ENCODE measurements at places on chromosomes 16 and 17. TPM values are rescaled to one million over a fixed set of nuclear protein-coding genes. Genes with fewer than 3 reads are reported as not detected.
A peak's percentile ranks its signal among the peaks of the same experiment; 100 is the strongest.

- no peak for DNase-seq
- no peak overlapping the region for H3K27ac ChIP-seq
- H3K4me1 ChIP-seq, result no peaks in the 10 kb centered on the region
- H3K36me3 ChIP-seq, result no peaks in the 10 kb centered on the region
- H3K4me3 ChIP-seq, result no peak overlapping the region
These were observed 3.7 kb upstream of the VAT1L start for GRCh38 chr16:77784441-77785372.

DNA sequence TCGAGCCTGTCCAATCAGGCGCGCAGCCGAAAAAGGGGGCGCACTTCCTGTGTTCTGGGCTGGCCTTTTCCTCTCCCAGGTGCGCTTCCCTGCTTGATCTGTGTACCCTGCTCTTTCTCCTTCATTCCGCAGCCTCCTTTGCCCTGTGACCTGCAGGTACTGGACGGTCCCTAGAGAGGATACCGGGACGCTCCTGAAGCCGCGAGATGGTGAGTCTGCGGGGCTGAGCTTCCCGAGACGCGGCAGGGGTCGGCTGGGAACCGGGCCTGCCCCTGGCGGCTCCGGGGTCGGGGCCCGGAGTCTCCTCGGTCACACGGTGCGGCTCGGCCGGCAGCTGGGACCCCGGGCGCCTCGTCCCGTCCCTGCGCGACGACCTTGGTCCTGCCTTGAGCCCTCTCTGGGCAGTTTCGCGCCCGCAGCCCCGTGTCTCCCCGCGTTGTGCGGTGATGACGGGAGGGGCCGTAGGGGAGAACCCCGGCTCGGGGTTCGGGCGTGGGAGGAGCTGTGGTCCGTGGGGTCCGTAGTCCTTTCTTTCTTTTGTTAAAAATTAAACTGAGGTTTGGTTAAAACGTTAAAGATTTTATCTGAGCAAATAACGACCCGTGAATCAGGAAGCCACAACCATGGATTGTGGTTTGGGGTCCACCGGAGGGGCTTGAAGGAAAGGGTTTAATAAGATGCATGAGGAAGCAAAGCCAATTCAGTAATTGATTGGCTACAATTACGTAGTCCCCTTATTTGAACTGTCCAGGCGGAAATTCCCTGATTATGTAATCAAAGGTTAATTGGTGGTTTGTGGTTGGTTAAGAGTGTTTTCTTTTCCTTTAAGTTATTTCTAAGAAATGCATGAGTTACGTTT is 172.8 kb upstream of the ZNF267 start:
- peaks cover 4% of the 10 kb centered on the region for H3K36me3 ChIP-seq
- H3K4me1 ChIP-seq, result peaks cover 10% of the 10 kb centered on the region
- peak overlapping the region; percentile 91 for H3K4me3 ChIP-seq
- H3K27ac ChIP-seq, result no peak overlapping the region

DNA sequence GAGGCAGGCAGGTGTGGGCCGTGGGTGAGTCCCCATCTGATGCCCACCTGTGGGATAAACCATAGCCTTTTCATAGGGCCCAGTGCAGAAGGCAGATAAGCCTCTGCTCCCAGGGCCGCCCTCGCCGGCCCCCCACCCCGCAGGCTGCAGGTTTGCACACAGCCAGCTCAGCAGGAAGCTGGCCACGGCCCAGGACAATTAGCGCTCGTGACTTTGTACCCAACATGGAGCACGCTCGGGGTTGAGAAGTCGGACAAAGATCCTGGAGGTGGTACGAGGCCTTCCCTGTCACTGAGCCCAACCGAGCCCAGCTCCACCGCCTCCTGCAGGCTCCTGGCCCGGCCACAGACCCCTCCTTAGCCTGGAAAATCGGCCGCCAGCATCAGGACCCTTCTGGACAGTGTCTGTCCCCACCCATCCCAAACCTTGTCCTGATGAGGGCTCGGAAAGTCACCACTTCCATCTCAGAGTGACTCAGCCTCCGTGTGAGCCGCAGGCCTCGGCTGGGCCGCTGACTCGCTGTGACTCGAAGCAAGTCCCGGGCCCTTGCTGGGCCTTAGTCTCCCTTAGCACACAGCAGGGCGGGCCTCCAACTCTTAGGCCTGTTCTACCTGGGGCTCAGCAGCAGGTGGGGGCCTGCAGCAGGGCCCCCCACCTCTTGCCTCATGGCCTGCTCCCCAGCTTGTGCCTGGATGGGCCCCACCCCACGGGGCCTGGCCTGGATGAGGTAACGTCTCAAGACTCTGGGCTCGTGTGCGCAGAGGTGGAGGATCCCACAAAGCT is 22.7 kb downstream of the FAM83G start:
- DNase-seq, result peak; percentile 66
- peak overlapping the region; percentile 30 for H3K27ac ChIP-seq
- peaks cover 12% of the 10 kb centered on the region for H3K4me1 ChIP-seq
- H3K36me3 ChIP-seq, result peaks cover 11% of the 10 kb centered on the region
- H3K4me3 ChIP-seq, result no peak overlapping the region
- no peaks in the 10 kb centered on the region for H3K27me3 ChIP-seq

GRCh38 chr16:87914812-87915211 is 21.5 kb downstream of the CA5A start:
- H3K36me3 ChIP-seq, result no peaks in the 10 kb centered on the region
- peaks cover 7% of the 10 kb centered on the region for H3K27me3 ChIP-seq
- no peaks in the 10 kb centered on the region for H3K4me1 ChIP-seq
- no peak for DNase-seq

DNA sequence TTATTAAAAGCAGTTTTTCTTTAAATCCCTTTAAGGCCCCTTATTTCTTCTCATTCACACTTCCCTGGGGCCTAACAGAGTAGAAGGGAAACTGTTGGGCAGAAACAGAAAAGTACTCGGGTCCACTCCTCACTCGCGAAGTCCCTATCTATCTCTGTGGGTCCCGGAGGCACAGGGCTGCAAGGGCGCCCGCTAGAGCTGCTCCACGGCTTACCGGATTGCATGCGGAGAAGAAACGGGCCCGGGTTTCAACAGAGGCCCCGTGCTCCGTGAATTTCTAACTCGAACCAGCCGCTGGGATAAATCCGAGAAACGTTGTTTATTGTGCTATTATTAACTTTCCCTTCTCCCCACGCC is 4.3 kb downstream of the CBLN1 start:
- H3K27ac ChIP-seq, result no peak overlapping the region
- H3K36me3 ChIP-seq, result no peaks in the 10 kb centered on the region
- no peak overlapping the region for H3K4me3 ChIP-seq
- H3K4me1 ChIP-seq, result no peaks in the 10 kb centered on the region
- DNase-seq, result no peak

DNA sequence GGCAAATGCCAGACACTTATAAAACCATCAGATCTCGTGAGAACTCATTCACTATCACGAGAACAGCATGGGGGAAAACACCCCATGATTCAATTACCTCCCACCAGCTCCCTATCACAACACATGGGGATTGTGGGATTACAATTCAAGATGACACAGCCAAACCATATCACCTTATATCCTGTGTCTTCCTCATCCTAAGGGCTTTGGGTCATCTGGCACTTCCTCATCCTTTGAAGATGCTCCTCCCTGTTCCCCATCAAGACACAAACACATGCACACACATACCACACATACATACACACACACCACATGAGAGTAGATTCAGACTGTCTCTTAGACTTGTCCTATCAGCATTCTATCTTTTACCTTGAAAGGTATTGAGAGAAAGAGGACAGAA is 2.8 kb upstream of the PMFBP1 start:
- DNase-seq, result no peak
- no peaks in the 10 kb centered on the region for H3K36me3 ChIP-seq
- H3K27ac ChIP-seq, result no peak overlapping the region
- peaks cover 48% of the 10 kb centered on the region for H3K27me3 ChIP-seq

Gene SHISA9
- total RNA-seq, result 64.5 TPM

DNA sequence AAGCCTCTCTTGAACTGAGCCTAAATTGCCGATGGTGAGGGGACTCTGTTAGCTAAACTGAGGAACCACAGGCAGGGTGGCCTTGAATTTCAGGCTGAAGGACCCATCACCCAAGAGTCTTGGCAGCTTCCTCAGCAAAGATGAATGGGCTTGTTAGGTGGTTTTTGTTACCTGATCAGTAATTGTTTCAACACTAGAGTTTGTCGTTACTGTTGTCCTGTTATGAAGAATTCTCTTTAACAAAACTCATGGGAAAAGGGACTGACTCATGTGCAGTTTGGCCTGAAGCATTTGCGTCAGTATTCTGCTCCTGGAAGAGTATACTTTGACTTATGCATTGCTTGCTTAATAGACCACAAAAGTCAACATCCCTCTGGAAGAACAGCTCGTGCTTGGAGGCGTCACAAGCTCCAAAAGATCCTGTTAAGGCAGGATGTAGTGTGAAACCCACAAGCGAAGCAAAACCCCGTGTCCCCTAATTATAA is 206.0 kb downstream of the IRX3 start:
- peak overlapping the region; percentile 92 for H3K27ac ChIP-seq
- H3K4me1 ChIP-seq, result peaks cover 63% of the 10 kb centered on the region
- DNase-seq, result peak; percentile 50
- no peaks in the 10 kb centered on the region for H3K36me3 ChIP-seq
- H3K27me3 ChIP-seq, result no peaks in the 10 kb centered on the region

DNA sequence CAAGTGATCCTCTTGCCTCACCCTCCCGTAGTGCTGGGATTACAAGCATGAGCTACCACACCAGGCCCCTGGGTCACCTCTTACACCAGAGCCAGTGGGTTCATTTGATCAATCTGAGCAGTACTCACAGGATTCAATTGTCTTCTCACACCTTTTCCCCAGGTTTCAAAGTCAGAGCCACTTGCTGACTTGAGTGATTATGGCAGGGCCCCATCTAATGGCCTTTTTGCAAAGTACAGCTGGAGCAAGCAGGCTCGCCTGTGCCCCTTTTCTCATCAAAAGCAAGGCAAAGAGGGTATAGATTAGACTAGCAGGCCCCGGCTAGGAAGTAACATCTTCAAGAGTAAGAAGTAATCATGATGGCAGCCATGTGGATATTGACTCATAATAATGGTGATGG is 114.8 kb upstream of the NOL11 start:
- no peak overlapping the region for H3K4me3 ChIP-seq
- H3K36me3 ChIP-seq, result no peaks in the 10 kb centered on the region
- no peaks in the 10 kb centered on the region for H3K4me1 ChIP-seq
- DNase-seq, result peak; percentile 41

- DNase-seq, result no peak
- H3K27me3 ChIP-seq, result no peaks in the 10 kb centered on the region
- H3K27ac ChIP-seq, result no peak overlapping the region
- H3K36me3 ChIP-seq, result no peaks in the 10 kb centered on the region
These were observed 2.5 kb downstream of the IRX6 start for GRCh38 chr16:55326261-55327092.

Gene DCTPP1
- total RNA-seq, result 80.4 TPM

DNA sequence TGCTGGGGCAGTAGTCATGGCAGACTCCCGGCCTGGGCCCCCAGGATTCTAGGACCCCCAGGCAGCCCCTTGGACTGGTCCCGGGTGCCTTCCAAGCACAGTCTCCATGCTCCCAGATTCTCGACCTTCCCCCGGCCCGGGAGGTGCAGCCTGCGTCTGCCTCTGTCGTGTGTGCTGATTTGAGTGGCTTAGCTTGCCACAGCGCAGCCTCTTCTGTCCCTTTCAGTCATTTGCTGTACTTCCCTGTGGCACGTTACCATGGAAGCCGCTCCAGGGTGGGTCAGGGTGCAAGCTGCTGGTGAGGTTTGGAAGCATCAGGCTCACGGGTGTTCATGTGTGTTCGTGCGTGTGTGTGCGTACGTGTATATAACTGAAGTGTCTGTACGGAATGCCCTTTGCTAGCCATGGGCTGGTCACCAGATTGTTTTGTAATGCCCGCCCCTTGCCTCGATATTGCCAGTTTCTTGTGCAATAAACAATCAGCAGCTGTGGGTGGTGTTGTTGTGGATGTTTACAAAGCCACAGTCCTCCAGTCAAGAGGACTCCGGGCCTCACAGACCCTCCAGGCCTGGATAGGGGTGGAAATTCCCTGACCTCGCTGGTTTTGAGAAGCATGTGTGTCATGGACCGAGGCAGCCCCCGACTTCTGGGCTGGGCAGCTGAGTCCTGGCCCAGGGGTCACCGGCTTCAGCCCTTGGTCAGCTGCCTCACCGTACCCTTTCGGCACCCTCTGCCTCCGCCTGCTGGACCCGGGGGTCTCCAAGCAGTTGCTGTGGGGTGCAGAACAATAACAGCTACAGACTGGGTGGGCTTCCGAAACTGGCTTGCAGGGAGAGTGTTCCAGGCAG is 9.7 kb upstream of the CLEC18A start:
- no peaks in the 10 kb centered on the region for H3K4me1 ChIP-seq
- no peak overlapping the region for H3K27ac ChIP-seq
- no peak for DNase-seq

DNA sequence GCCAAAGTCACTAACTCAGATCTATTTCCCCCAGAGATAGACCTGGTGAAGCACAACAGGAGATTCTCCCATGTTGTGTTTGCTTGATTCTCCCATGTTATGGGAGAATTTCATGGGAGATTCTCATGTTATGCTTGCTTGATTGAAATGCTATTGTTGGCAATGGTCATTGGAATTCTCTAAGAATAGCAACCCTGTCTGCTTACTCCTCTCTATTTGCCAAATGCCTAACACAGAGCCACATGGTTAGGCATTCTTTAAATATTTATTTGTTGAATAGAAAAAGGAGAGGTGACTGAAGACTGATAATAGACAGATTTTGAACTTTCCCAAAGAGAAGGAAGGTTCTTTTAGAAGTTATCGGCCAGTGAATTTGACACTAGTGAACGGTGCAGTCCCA is 111.5 kb upstream of the MPHOSPH6 start:
- H3K27me3 ChIP-seq, result 0 out of 2 replicates have a peak, but pooled peaks cover 10% of the 10 kb centered on the region
- no peaks in the 10 kb centered on the region for H3K4me1 ChIP-seq
- no peak for DNase-seq
- no peak overlapping the region for H3K27ac ChIP-seq

Gene ARMC5
- total RNA-seq, result 21.4 TPM

- H3K27ac ChIP-seq, result no peak overlapping the region
- DNase-seq, result no peak
- H3K27me3 ChIP-seq, result no peaks in the 10 kb centered on the region
These were observed 65.6 kb downstream of the SEC14L1 start for GRCh38 chr17:77206158-77206956.

- no peak overlapping the region for H3K4me3 ChIP-seq
- peaks cover 7% of the 10 kb centered on the region for H3K27me3 ChIP-seq
- H3K27ac ChIP-seq, result no peak overlapping the region
- H3K36me3 ChIP-seq, result no peaks in the 10 kb centered on the region
- DNase-seq, result no peak
- no peaks in the 10 kb centered on the region for H3K4me1 ChIP-seq
These were observed 208.1 kb downstream of the CCDC182 start for GRCh38 chr17:57536789-57537523.

GRCh38 chr16:86581458-86581857 is 3.1 kb downstream of the FOXL1 start:
- no peak for DNase-seq
- peaks cover 82% of the 10 kb centered on the region for H3K27me3 ChIP-seq
- no peak overlapping the region for H3K4me3 ChIP-seq
- H3K4me1 ChIP-seq, result no peaks in the 10 kb centered on the region
- no peaks in the 10 kb centered on the region for H3K36me3 ChIP-seq
- no peak overlapping the region for H3K27ac ChIP-seq

- peak overlapping the region; percentile 68 for H3K27ac ChIP-seq
- 0 out of 2 replicates have a peak, but pooled peaks cover 9% of the 10 kb centered on the region for H3K36me3 ChIP-seq
- DNase-seq, result no peak
These were observed 8.1 kb downstream of the SMURF2 start for GRCh38 chr17:64653985-64654355.
